ENCODE measurements at places on chromosomes 12 and 14.

GRCh38 chr14:57139173-57139572, 129.5 kb downstream of the EXOC5 start:
- no peak for DNase-seq

- no peak for DNase-seq
Observed at GRCh38 chr14:34538871-34539406, 562 bp downstream of the EAPP start.

DNA sequence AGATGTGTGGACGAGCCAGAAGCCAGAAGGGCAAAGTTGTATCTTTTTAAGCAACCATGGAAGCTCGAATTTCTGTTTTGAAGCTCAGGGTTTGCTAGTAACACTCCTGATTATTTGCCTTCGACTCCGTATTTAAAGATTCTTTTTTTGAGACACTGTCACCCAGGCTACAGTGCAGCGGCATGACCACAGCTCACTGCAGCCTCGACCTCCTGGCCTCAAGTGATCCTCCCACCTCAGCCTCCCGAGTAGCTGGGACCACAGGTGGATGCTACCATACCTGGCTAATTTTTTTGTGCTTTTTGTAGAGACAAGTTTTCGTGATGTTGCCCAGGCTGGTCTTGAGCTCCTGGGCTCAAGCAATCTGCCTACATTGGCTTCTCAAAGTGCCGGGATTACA, 18.7 kb upstream of the OASL start:
- DNase-seq = no peak

GRCh38 chr14:50649691-50650090, 18.4 kb downstream of the SAV1 start:
- no peak for DNase-seq

- DNase-seq = no peak
Observed at GRCh38 chr14:74976264-74977113, 21.1 kb upstream of the PGF start.

- DNase-seq = no peak
Observed at GRCh38 chr14:56112781-56113180, 5.4 kb upstream of the PELI2 start.

DNA sequence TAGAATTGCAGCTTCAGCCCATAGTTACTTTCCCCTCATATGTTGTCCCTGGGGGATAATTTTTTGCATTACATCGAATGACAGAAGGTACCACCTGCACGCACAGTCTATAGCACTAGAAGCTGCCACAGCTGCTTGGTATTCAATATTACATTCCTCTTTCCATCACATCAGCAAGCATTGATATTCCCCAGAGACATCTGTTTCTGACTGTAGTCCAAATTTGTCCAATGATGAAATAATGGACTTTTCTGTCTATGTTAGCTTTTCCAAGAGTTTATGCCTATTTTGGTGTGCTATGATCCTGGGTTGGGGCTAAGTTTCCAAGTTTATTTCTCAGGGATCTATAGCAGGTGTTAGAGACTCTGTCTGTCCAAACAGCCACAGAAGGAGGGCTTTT, 335.4 kb downstream of the LRIG3 start:
- no peak for DNase-seq

DNA sequence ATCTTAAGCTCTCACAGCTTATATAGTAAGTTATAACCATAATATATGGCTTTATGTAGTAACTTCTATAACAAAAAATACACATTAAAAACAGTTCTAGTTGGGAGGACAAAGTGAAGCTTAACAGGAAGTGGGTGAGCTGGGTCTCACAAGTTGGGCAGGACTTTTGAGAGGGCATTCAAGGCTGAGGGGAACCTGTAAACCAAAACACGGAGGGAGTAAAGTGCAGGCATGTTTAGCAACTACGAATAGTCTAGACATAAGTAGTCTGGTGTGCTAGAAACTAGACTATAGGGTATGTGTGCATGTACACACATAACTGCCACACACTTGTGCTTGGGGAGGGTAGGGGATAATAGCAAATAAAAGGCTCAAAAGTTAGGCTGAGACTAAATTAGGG, 14.2 kb upstream of the NEK9 start:
- no peak for DNase-seq

- no peak for DNase-seq
Observed at GRCh38 chr14:34035177-34035933, 84.5 kb upstream of the EGLN3 start.
